ENCODE measurements at places on chromosomes 6 and 20.

DNA sequence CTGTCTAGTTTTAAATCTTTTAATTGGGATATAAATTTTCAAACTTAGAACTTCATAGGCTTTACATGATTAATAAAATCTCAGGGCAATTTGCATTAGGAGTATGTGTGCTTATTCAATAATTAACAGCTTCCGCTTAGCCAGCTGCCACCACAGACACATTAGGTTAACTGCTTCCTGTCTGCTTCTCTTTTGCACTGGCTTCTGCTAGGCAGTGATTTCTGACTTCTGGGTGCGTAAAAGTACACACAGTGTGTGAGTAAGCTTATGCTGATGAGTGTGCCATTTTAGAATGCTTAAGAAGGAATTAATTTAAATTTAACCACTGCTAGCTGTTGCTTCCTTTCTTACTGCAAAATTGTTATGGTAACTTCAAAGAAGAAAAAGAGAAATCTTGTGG is 73.9 kb downstream of the F13A1 start:
- no peak for DNase-seq

DNA sequence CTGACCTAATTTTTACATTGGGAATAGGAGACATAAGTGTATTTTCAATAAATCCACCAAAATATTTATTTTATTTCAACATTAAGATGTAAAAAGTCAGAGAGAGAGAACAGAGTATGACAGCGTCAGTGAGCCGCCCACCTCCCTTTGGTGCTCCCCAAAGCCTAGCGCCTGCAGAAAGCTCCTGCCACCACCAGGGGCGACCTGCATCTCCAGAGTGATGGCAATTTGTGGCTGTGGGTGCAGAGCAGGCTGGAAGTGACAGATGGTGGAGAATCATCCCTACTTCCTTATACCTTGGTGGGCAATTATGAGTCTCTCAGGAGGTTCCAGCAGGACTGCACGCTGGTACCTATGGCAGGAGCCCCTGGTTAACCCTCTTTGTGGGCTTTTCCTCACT is 87.3 kb downstream of the PTPRT start:
- DNase-seq, result no peak

DNA sequence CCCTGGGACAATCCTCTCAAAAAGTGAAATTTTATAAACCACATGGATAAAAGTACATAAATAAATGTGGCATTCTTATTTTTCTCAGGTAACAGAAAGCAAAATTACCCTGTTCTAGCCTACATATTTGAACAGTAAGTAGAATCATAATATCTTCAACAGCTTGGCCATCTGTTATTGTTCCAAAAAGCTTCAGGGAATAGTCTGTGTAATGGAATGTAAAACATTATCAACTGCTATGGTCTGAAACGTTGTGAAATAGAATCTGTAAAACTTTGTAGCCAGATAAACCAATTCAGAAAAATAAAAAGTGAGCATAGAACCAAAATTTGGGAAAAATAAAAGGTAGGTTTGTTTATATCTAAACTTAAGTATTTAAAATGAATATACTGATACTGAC is 114.7 kb downstream of the THEMIS start:
- DNase-seq, result no peak

DNA sequence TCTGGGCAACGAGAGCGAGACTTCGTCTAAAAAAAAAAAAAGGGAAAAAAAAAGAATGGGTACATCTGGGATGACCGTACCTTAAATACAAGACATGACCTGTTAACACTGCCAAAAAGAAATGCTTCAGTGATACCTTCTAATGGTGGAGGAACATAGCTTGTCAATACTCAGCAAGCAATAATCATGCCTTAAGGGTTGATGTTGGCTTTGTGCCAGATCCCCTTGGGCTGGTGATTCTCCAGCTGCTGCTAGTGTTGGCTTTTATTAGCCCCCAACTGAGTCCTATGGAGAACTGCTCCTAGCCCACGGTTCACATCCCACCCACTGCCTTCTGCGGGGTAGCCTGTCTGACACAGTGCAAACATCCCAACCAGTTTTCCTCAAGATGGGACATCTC is 134.9 kb downstream of the PLCB1 start:
- DNase-seq, result no peak

DNA sequence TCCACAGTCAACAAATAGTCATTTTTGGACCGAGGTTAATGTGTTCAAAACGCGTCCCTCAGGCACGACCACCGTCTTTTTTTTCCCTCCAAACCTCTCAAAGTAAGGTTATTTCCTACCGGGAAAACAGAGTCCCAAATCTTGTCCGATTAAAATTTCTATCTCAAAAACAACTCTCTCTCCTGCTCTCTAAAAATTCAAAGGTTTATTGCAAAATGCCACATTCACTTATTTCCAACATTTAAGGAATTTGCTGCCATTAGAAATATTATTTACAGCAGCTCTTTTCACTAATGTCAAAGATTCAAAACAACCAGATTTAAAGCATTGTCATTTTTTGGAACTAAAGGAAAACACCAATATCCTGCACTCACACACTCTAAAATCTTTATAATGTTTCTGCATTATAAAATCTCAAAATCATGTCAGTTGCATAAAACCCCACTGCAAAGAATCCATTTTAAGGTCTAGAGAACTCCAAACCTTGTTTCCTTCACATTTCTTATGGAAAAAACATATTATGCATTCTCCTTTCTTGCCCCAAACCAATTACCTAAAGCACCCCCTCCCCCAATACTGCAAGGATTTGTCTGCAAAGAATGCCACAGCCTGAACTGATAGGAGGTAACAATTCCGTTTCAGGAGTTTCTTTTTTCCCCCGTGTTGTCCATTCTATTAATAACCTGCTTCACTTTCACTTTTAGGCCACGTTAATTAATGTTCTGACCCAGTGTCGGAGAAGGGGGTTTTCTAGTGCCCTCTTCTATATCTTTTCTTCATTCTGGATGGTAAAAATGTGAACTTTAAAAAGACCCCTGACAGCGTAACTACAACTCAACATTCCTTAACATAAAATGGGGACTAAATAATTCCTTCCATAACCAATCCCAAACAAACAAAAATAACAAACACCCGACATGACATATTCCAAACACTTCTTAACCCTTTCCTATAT is 1.4 kb downstream of the NRN1 start:
- no peak for DNase-seq

GRCh38 chr20:53833333-53834061 is 236.9 kb downstream of the BCAS1 start:
- no peak for DNase-seq

DNA sequence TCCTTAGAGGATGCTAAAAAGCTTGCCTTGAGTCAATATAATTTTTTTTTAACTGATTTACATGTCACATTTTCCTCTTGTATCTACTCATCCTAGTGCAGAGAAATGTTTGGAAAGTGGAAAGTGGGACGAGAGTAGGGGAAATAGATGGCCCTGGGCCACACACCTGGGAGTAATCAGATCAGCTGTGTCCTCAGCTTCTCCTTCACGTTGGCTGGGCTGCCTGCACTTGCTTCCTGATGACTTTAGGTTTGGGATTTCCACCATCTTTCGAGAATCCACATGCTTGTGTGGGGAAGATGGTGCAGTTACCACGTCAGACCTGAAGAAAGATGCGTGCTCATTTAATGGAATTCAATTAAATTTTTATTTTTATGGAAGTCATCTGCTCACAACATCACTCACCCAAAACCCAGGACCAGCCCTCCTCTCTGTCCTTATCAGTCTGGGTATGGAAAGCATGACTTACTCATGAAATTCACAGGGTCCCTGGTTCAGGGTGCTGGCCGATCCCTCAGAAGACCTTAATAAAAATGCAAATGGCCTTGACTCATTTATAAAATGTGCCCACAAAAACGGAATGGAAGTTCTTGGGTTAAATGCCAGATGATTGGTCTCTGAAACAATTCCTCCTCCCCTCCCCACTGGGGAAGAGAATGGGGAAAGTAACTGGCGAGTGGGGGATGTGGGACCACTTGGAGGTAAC is 74.5 kb upstream of the TIAM2 start:
- no peak for DNase-seq

DNA sequence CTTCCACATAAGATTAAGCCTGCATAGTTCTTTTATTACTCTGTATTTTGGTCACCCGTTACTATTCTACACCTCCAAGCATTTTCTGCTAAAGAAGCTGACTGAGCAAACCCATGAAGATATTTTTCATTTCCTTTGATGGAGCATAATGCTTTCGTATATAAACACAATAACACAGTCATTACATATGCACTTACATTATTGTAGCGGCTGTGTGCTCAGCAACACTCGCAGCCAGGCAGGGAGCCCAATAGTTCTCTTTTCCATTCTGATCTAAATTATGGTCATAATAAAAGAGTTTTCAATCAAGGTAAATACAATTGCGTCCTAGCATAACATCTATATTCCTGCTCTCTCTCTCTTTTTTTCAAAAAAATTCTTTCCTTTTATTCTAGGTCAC is 69.6 kb upstream of the TFB1M start:
- DNase-seq, result no peak

DNA sequence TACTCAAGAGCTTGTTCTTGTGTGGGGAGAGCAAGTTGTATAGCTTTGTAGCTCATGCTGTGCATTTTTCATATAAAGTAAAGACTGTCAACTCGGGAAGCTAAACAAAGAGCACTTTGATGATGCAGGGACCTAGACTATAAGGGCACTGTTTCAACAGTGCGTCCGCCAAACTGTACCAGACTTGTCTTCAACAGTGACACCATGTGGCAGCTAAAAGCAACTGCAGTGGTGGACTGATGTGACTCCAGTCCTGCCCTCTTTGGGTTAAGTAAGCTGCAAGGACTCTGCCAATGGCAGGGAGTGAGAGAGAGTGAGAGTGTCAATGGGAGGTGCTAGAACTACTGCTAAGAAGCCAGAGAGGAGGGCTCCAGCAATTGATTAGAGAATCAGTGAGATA is 48.1 kb upstream of the MC3R start:
- DNase-seq, result no peak

All from midbrain (tissue), 1 donor.